BJ (cell line): ENCODE measurements at places on chromosomes 5 and 9.

DNA sequence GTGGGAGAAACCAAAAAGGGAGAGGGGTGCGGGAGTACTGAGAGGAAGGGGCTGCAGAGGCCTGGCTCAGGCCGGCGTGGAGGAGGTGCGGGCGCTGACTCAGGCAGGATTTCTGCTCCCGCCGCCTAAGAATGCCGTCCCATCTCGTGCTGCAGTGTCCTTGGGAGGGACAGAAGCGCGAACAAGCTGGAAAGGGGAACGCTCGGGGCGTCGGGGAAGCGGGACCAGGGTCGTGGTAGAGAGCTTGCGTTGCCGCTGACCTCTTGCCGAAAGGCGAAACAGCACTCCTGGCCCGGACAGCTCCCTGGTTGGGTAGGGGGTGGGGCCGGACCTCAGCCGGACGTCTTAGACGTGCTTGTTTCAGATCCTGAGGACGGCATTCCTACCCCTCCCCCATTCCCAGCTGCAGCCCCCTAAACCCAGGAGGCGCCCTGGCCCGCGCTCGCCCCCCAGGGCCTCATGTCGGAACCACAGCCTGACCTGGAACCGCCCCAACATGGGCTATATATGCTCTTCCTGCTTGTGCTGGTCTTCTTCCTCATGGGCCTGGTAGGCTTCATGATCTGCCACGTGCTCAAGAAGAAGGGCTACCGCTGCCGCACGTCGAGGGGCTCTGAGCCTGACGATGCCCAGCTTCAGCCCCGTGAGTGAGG, 1.1 kb downstream of the RELL2 start:
- DNase-seq: no peak

GRCh38 chr5:75472973-75473372, 38.5 kb downstream of the CERT1 start:
- no peak for DNase-seq

DNA sequence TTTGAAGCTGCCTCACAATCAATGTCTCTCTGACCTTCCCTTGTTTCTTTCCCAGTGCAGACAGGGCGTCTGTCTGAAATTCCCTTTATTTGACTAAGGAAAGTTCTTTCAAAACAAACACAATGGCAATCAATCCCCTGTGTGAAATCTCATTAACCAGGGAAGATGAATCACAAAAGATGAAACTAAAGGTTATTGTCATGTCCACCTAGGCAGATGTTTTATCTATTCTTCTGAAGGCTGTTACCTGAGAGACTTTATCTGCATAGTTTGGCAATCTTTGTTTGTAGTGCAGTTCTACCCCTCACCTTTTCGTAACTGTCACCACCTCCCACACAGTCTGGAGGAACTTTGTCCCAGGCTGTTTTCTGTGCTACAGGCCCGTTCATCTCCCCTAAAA, 217.5 kb upstream of the RIOK2 start:
- DNase-seq: no peak

DNA sequence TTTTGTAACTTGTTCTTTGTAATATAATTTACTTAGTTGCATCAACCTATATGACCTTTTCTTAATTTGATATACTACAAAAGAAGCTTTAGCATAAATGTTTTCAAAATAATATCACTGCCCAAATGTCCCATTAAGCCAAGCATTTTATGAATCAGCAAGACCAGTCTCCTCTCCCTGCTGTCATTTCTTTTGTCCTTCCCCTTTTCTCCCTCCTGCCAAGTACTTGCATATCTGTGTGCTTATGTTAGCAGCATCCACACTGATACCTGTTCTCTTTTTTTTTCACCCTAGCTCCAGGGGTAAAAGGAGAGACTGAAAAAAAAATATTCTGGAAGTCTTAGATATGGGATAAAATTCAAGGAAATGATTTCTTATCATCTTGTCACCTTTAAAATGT, 69.7 kb downstream of the ZSWIM6 start:
- DNase-seq: peak; percentile 19

- no peak for DNase-seq
These were observed 1.7 kb downstream of the PRKAA1 start for GRCh38 chr5:40796487-40796889.
